ENCODE measurements at places on chromosomes 6 and 20. TPM values are rescaled to one million over a fixed set of nuclear protein-coding genes. Genes with fewer than 3 reads are reported as not detected.

The SOBP gene
- 9.8 TPM for total RNA-seq

The C4A gene
- total RNA-seq = 13.3 TPM

- H3K27ac ChIP-seq = no peak overlapping the region
- H3K36me3 ChIP-seq = no peaks in the 10 kb centered on the region
- peaks cover 6% of the 10 kb centered on the region for H3K4me1 ChIP-seq
- H3K27me3 ChIP-seq = no peaks in the 10 kb centered on the region
- no peak for DNase-seq
- no peak overlapping the region for H3K4me3 ChIP-seq
These were observed 30.1 kb downstream of the PRDM1 start for GRCh38 chr6:106116125-106116832.

DNA sequence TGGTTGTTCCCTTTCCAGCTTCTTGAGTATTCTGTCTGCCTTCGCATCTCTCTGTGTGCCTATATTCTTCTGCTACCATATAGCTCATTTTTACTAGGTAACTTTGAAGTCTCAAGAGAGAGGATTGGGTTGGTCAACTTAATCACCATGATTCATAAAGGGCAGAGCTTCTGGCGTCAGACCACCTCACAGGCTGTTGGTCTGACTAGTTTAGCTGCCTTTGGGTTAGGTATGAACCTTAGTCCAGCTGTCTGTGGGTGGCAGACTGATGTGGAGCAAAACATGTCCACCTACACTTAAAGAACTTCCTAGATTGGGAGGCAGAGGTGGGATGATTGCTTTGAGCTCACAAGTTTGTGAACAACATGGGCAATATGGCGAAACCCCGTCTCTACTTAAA is 192.2 kb upstream of the SGK1 start:
- H3K27ac ChIP-seq = no peak overlapping the region
- H3K36me3 ChIP-seq = no peaks in the 10 kb centered on the region
- no peak overlapping the region for H3K4me3 ChIP-seq
- no peaks in the 10 kb centered on the region for H3K27me3 ChIP-seq
- no peak for DNase-seq

The ME1 gene
- 83.6 TPM for total RNA-seq

DNA sequence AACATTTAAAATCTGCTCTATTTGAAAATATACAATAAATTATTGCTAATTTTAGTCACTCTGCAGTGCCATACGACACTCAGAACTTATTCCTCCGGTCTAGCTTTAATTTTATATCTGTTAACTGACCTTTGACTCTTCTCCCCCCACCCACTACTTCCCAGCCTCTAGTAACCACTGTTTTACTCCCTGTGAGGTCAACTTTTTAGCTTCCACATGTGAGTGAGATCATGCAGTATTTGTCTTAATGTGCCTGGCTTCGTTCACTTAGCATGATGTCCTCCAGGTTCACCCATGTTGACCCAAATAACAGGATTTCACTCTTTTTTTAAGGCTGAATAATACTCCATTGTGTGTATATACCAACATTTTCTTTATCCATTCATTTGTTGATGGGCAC is 80.8 kb downstream of the RPP40 start:
- no peaks in the 10 kb centered on the region for H3K36me3 ChIP-seq
- H3K27me3 ChIP-seq = no peaks in the 10 kb centered on the region
- H3K4me1 ChIP-seq = peaks cover 13% of the 10 kb centered on the region
- no peak overlapping the region for H3K4me3 ChIP-seq
- DNase-seq = no peak

DNA sequence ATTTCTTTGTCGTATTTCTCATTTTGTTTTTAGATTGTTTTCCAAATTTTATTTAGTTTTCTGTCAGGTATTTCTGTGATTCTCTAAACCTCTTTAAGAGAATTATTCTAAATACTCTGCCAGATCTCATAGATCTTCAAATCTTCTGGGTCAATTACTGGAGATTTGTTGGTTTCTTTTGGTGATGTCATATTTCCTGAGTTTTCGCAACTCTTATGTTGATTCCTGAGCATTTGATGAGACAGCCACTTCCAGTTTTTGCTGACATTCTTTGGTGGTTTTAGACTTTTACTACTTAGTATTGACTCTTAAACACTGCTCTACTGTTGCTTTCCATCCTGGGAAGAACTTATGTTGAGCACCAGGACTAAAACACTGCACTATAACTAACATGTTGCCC is 21.9 kb downstream of the ADGB start:
- no peaks in the 10 kb centered on the region for H3K4me1 ChIP-seq
- no peaks in the 10 kb centered on the region for H3K36me3 ChIP-seq
- H3K27ac ChIP-seq = no peak overlapping the region
- no peak overlapping the region for H3K4me3 ChIP-seq
- no peak for DNase-seq

The SIRPB1 gene
- 1.6 TPM for total RNA-seq

DNA sequence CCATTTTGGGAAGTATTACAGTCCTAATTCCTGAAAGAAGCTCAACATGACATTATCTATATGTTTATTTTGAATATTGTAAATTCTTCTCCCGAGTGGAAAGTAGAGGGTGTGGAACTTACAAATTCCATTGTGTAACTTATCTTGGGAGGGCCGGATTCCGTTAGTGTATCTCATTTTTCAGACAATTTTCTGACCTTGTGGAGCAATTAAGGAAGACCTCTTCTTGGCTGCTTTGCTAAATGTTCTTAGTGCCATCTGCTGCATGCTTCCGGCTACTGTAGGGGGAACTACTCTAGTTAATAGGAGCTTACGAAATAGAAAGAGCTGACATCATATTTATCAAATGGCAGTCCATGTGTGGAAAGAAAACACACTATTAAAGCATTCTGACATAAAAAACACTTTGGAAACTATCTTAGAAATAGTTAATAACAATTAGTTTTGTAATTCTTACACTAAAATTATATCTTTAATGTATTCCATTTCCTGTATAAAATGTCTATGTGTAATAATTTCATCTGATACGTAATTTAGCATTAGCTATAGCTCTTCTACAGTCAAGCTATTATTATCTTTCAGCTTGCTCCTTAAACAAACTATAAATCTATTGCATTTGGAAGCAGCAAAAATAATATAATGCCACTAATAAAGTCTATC is 41.5 kb upstream of the KCNQ5 start:
- H3K36me3 ChIP-seq = peaks cover 6% of the 10 kb centered on the region
- no peak for DNase-seq
- H3K27ac ChIP-seq = no peak overlapping the region
- peaks cover 3% of the 10 kb centered on the region for H3K27me3 ChIP-seq
- peaks cover 3% of the 10 kb centered on the region for H3K4me1 ChIP-seq

- DNase-seq = no peak
- peaks cover 37% of the 10 kb centered on the region for H3K27me3 ChIP-seq
- H3K27ac ChIP-seq = no peak overlapping the region
- H3K4me1 ChIP-seq = peaks cover 6% of the 10 kb centered on the region
These were observed 6.0 kb downstream of the PCK1 start for GRCh38 chr20:57566803-57567459.

The BPIFA1 gene
- total RNA-seq = not detected

GRCh38 chr20:44720621-44720996 is 5.4 kb downstream of the CCN5 start:
- H3K27ac ChIP-seq = peak overlapping the region; percentile 95
- no peaks in the 10 kb centered on the region for H3K27me3 ChIP-seq
- H3K36me3 ChIP-seq = no peaks in the 10 kb centered on the region

DNA sequence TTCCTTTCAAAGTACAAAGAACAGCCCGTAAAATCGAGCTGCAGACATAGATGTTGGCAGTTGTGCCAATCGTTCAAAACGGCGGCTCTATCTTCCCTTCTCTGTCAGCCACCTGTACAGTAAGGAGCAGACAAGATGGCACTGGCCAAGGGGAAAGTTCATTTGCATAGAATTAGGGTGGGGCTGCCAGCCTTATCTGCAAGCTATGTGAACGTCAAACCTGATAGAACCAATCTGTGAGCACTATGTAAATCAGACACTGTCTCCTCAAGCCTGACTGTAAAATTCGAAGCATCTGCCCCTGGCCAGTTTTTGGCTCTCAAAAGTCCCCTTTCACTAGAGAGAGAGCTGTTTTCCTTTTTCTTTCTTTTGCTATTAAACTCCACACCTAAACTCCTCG is 374.5 kb downstream of the EPM2A start:
- H3K27ac ChIP-seq = no peak overlapping the region
- no peaks in the 10 kb centered on the region for H3K36me3 ChIP-seq
- no peaks in the 10 kb centered on the region for H3K27me3 ChIP-seq
- no peak overlapping the region for H3K4me3 ChIP-seq
- no peak for DNase-seq

- no peak for DNase-seq
- H3K27ac ChIP-seq = no peak overlapping the region
- peaks cover 30% of the 10 kb centered on the region for H3K4me1 ChIP-seq
- peaks cover 1% of the 10 kb centered on the region for H3K36me3 ChIP-seq
- H3K27me3 ChIP-seq = peaks cover 65% of the 10 kb centered on the region
These were observed 6.7 kb downstream of the MAFB start for GRCh38 chr20:40682104-40682981.

GRCh38 chr6:81849248-81849647 is 96.8 kb upstream of the TENT5A start:
- H3K4me3 ChIP-seq = no peak overlapping the region
- peaks cover 4% of the 10 kb centered on the region for H3K4me1 ChIP-seq
- H3K27ac ChIP-seq = no peak overlapping the region
- DNase-seq = no peak
- peaks cover 2% of the 10 kb centered on the region for H3K36me3 ChIP-seq
- H3K27me3 ChIP-seq = no peaks in the 10 kb centered on the region

DNA sequence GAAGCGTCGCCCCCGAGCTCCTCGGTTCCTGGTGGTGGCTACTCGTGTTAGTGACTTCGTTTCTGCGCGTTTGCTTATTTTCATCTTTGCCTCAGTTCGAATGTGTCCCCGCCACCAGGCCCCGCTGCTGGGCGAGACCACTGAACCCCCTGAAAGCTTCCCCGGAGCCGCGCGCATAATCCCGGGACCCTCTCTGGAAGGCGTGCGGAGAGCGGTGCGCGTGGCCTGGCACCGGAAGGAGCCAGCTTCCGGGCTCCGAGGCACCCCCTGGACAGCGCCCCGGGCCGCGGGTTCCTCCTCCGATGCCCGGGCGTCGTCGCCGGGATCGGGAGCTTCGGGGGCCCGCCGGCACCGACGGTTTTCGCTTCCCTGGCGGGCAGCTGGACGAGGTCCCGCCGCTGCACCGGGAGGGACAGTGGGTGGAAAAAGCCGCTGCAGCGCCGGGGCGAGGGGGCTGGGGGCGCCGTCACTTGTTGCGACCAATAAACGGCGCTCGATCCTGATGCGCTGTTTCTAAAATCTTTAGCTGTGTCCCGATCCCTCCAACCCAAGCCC is 643 bp upstream of the SLC35D3 start:
- peaks cover 25% of the 10 kb centered on the region for H3K27me3 ChIP-seq
- peak overlapping the region; percentile 78 for H3K4me3 ChIP-seq
- no peak overlapping the region for H3K27ac ChIP-seq
- DNase-seq = no peak
- peaks cover 2% of the 10 kb centered on the region for H3K36me3 ChIP-seq
- peaks cover 12% of the 10 kb centered on the region for H3K4me1 ChIP-seq

- no peak overlapping the region for H3K4me3 ChIP-seq
- H3K27me3 ChIP-seq = peaks cover 20% of the 10 kb centered on the region
- H3K27ac ChIP-seq = no peak overlapping the region
- DNase-seq = no peak
- H3K36me3 ChIP-seq = no peaks in the 10 kb centered on the region
These were observed 1.9 kb upstream of the ZNF831 start for GRCh38 chr20:59161721-59162120.

DNA sequence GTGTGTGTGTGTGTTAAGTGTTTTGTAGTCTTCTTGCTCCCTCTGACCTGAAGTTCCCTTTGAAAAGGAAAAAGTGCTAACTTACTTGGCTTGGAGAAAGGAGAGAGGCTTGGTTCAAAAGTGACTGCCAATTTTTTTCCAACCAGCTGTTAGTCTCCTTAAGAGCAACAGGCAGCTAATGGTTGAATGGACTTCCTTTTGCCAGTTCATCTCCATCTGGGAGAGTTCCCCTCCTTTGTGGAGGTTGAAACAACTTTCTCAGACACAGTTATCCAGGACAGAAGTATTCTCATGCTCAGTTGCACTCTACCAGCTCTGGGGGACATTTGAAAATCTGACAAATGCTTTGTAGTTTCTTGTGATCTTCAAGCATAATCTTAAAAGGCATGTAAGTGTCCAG is 4.5 kb downstream of the RIPOR2 start:
- no peaks in the 10 kb centered on the region for H3K36me3 ChIP-seq
- peak overlapping the region; percentile 49 for H3K27ac ChIP-seq
- no peaks in the 10 kb centered on the region for H3K27me3 ChIP-seq
- no peak overlapping the region for H3K4me3 ChIP-seq
- DNase-seq = no peak
- peaks cover 57% of the 10 kb centered on the region for H3K4me1 ChIP-seq

DNA sequence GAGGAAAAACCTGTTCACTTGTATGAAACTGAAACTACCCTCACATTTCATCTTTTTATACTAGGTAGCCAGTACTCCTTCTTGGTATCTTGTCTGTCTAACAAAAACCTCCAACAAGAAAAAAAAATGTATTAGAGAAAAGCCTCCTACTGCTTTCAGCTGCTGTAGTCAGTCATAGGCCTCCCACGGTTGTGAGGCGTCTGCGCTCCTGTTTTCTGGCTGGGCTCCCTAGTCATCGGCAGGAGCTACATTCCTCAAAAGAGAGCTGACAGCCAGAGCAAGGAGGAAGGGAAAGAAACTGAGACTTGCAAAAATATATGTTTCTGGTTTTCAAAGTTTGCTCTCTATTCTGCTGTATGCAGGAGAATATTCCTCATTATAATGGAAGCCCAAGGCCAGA is 517.0 kb downstream of the LMBRD1 start:
- H3K27ac ChIP-seq = no peak overlapping the region
- H3K4me3 ChIP-seq = no peak overlapping the region
- H3K27me3 ChIP-seq = peaks cover 2% of the 10 kb centered on the region
- peaks cover 3% of the 10 kb centered on the region for H3K4me1 ChIP-seq

The PNISR gene
- total RNA-seq = 53.5 TPM

DNA sequence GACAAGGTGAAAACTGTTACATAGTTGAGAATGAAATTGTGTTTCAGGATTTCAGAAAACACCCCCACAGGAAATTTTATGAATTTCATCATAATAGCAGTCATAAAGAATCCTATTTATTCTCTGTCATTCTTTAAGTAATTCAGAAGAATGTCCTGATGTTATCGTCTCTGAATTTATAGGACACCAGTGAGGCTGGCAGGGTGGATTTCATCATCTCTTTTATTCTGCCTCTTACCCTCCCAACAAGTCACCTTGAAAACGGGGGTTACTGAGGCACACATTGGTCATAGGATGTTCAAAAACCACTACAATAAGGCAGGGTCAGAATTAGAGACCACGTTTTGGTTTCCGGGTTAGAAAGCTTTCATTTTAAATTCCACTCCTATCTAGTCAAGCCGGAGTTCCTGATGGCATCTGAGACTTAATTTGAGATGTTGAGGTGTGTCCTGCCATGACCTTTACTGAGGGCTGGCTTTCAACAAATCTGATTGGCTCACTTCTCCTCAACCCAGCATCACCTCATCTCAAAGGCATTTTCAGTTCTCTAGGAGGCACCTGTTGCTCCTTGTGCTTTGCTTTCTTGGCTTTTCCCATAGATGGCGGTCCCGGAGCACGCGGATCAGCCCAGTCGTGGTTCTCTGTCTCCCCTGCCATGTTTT is 230.6 kb upstream of the SUPT3H start:
- H3K4me1 ChIP-seq = peaks cover 22% of the 10 kb centered on the region
- no peaks in the 10 kb centered on the region for H3K27me3 ChIP-seq
- H3K36me3 ChIP-seq = no peaks in the 10 kb centered on the region
- no peak overlapping the region for H3K4me3 ChIP-seq
- no peak for DNase-seq
- peak overlapping the region; percentile 58 for H3K27ac ChIP-seq
